ENCODE measurements at places on chromosomes 12 and 14. TPM values are rescaled to one million over a fixed set of nuclear protein-coding genes. Genes with fewer than 3 reads are reported as not detected.

Gene SERPINA10
- not detected for total RNA-seq

Gene GDF3
- total RNA-seq = not detected

Gene TCTN2
- 6.8 TPM for total RNA-seq

Gene SLCO1B1
- not detected for total RNA-seq

Gene DEGS2
- 4.9 TPM for total RNA-seq

Gene MANSC4
- total RNA-seq = not detected

Gene SERPINA1
- total RNA-seq = 2.5 TPM

Gene MRPL42
- 58.8 TPM for total RNA-seq

Gene ETNK1
- 47.9 TPM for total RNA-seq

Gene STRAP
- total RNA-seq = 60.3 TPM

Gene KRT8
- 42.0 TPM for total RNA-seq

Gene RARG
- total RNA-seq = 47.1 TPM

Gene TAS2R8
- total RNA-seq = not detected

Gene FGD6
- 21.4 TPM for total RNA-seq
